Activated CD8-positive, alpha-beta memory T cell treated with anti-CD3 and anti-CD28 coated beads for 4 hours (primary cell): ENCODE measurements at places on chromosomes 13 and 19.
A peak's percentile ranks its signal among the peaks of the same experiment; 100 is the strongest.

DNA sequence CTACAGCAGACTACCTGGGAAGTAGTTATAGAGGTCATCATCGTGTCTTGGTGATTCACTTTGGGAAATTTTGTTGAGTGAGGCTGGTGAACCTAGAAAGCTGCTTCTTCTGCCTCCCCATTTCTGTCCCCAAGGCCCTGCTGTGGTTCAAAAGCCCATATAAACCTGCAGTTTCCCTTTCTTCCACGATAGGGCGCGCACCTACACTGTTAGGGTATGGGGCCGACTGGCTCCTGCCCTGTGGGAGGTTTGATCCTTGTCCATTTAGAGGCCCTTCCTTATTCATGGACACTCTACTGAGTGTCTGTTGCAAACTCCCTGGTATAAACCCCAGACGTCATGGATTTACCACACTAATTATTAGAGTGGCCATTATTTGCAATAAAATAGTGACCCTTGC, 191.8 kb downstream of the GGACT start:
- no peak for DNase-seq

DNA sequence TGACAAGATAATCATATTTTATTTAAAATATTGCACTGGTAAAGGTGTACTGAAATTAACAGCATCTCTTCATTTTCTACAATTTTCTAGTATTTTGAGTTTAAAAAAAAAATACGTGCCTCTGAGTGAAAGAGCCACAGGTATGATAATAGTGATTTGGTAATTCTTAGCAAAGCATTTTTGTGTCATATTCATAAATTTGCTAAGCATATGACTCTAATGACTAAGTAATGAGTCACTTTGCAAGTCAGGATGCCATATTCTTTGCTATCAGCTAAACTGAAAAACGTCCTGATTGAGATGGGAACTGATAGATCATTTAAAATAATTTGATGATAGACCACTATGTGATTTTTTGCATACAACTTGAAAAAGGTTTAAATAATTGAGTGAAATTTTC, 136.1 kb upstream of the IRS2 start:
- no peak for DNase-seq

DNA sequence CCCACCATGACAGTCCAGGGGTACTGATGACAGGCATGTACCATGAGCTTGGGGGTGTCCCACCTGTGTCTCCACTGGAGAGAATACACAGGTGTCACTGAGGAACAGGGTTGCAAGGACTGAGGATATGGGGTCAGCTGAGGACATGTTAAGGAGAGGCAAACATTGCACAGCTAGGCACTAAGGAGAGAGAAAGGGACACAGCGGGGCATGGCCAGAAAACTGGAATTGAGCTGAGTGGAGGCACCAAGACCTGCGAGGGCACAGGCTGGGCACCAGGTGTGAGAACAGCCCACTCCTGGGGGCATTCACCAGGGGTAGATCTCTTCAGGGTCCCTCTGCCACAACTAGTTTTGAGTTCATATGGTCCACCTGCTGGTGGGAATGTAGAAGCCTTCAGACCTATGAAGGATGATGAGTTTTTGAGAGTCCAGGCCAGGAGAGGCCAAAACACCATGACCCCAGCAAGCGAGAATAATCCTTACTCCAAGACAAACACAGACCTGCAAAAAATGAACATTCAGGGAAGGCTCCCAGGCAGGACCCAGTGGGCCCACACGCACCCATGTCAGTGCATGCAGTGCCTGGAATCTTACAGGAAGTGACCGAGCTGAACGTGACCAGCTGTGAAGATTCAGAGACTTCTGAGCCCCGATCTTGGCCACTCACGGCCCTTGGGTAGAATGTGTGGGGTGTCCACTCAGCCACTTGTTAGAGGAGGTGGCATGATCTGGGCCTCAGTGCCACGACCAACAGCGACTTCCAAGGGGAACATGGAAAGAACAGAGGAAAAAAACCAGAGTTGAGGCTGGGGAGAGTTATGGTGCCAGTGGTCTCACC, 1.4 kb upstream of the ZNF584 start:
- DNase-seq = no peak

GRCh38 chr13:90577726-90578125, 769.8 kb upstream of the MIR17HG start:
- DNase-seq = no peak

DNA sequence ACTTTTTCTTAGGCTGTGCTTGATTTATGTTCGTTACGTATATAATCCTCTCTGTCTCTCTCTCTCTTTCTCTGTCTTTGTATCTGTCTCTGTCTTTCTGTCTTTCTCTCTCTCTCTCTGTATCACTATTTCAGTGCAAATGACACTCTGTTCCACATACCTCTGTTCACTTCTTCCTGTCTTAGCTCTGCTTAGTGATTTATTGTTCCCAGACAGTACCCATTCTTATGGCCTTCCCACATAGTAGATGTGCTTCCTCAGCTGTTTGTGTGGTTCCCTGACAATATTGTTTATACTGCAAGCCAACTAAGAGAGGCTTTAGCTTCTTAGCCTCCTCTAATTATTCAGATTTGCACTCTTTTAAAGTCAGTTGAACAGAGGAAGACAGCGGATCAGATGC, 1244.2 kb downstream of the DIAPH3 start:
- no peak for DNase-seq

GRCh38 chr19:3225677-3226093, 1.2 kb downstream of the CELF5 start:
- DNase-seq = no peak

DNA sequence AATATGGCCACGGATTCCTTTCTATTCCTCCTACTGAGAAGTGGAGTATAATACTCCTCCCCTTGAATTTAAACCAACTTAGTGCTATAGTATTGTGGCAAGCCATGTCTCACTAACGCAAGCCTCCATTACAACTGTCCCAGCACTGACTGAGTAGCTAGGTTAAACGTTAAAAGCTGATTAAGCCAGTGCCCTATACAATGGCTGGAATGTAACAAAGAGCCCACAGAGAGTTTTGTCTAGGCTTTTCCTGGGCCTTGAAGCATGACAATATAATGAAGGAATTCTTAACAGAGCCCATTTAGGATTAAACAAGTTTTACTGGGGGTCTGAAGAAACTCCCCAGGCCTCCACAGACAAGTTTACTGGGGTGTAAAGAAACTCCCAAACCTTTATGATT, 254.5 kb upstream of the DACH1 start:
- no peak for DNase-seq

GRCh38 chr13:43425234-43425633, 361.5 kb downstream of the ENOX1 start:
- no peak for DNase-seq

GRCh38 chr13:96474181-96474557, 384.3 kb downstream of the HS6ST3 start:
- DNase-seq = no peak

GRCh38 chr13:31797154-31797775, 57.9 kb downstream of the RXFP2 start:
- no peak for DNase-seq

DNA sequence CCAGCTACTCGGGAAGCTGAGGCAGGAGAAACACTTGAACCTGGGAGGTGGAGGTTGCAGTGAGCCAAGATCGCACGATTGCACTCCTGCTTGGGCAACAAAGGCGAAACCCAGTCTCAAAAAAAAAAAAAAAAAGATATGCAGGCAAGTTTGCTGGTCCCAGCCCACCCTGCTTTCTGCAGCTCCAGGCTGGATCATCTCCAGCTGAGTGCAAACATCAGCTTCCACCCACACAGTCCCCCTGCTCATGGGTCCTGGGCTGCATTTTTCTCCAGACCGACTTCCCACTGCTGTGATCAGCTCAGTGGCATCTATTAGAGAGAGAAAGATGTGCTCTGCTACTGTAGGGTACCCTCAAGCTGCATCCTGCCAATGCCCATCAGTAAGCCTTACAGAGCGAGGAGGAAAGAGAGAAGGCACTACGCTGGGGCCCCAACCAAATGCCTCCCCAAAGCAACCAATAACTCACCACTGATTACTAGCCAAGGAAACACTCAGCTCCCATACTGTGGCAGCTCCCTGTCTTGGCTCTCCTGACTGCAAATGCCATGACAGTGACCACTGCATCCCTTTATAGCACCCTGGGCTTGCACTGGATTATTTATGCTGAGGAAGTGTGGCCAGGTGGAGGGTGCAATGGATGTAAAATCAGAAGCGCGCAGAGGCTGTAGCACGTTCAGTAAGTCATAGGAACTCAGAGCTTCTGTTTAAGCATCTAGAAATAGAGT, 170.9 kb upstream of the ZNF507 start:
- no peak for DNase-seq

GRCh38 chr13:93227878-93228642, 1.5 kb downstream of the GPC6 start:
- no peak for DNase-seq

DNA sequence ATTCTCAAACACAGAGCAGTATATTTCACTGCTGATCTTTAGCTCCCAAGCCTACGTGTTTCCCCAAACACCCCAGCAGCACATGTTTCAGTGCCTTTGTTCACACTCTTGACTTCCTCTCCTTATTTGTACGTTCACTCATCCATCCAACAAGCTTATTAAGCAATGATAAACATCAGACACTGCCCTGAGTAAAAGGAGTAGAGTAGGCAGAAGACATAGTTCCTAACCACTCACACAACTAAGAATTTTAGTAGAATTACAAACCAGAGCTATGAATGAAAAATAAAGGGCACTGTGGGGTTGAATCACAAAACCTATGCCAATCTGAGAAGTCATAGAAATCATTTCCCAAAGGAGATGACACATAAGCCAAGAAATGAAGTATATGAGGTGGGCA, 213.5 kb downstream of the DIAPH3 start:
- DNase-seq = no peak

GRCh38 chr13:19838865-19839275, 24.6 kb downstream of the ZMYM5 start:
- DNase-seq = no peak

DNA sequence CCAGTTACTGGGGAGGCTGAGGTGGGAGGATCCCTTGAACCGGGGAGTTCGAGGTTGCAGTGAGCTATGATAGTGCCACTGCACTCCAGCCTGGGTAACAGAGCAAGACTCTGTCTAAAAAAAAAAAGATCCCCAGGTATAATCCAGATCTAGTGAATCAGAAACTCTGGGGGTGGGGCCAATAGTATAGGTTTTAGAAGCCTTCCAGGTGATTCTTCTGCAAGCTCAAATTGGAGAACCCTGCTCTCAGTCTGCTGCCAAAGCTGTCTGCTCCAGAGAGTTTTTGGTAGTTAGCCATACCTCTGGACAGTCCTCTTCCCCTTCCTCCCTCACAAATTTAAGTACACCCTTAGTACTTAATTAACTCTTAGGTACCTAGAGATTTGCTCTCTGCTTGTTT, 28.0 kb downstream of the SERP2 start:
- DNase-seq = no peak

- DNase-seq = no peak
Observed at GRCh38 chr13:46964789-46965527, 68.1 kb upstream of the HTR2A start.

DNA sequence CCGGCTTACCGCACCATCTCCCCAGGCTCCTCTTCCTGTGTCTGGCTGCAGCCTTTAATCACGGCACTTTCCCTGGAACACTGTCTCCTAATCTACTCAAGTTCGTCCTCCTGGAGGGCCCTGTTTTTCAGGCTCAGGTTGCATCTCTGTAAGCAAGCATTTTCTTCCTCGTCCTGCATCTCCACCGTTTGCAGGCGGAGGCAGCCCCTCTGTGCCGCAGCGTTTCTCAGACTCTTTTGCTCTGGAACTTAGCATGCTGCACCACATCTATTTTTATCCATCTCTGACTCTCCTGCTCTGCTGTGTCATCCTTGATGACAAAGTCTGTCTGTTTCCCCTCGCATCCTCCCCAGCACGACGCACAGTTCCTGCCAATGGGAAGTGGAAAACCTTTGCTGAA, 117.5 kb downstream of the ATP8A2 start:
- DNase-seq = no peak

- no peak for DNase-seq
Observed at GRCh38 chr13:80037505-80037888, 303.4 kb downstream of the SPRY2 start.

DNA sequence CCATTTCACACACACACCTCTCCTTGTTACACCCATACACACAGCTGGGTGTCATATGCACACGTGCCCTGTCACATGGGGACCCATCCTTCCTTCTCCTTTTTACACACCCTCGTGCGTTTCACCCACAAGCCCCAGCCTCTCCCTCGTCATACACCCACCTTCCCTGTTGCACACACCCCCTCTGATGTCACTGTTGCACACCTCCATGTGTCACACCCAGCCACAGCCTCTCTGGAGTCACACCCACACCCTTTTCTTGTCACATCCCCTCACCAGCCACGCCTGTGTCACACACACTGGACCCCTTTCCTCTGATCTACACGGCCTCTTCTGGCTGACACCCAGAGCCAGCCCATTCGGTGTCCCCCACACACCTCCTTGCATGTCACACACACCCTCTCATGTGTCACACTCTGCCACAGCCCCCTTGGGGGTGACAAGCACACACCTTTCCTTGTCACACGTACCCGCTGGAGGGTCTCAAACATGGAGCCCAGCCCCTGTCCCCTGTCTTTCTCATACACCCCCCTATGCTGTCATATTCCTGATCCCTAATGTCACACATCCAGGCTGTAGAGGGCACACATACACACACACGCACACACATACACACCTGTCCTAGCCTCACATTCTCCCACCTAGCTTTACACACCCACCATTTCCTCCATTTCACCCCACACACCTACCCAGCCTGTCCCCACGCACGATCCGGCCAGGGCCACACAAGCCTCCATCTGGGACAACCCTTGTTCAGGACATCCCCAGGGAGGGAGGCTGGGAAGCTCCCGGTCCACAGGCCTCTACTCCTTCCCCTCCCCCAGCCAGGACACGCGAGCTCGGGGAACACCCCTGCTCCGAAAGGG, 1.4 kb downstream of the NOVA2 start:
- DNase-seq = peak; percentile 37

DNA sequence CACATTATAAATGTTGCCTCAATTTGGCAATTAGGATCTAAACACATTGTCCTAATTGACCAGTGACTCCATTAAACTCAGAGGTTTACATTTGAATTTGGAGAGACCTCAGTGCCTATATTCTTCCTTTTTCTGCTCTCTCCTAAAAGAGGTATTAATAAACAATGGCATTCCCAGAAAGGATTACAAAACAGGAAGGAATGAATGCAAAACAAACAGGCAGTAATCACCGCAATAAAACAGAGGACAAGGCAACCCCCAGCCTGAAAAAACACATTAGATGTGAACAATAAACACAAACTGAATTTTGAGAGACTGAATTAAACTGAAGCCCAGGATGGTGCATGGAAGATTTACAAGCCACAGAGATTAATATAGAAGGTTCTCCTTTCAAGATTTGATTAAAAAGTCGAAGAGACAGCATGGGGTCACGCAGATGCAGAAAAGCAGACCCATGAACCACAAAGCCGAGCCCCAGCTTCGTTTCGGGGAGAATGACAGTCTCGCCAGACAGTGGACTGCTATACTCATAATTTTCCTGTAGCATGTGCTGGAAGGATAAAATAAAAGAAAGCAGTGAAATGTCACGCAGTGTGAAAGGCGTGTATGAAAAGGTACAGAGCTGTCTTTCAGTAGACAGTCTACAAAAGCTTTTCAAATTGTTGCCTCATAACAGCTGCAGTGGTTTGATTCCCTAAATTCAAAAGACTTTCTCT, 503.0 kb downstream of the LIG4 start:
- no peak for DNase-seq

GRCh38 chr13:32840989-32841713, 175.1 kb upstream of the KL start:
- no peak for DNase-seq
